IMR-90 (cell line): ENCODE measurements at places on chromosomes 16 and 17. TPM values are rescaled to one million over a fixed set of nuclear protein-coding genes. Genes with fewer than 3 reads are reported as not detected.

DNA sequence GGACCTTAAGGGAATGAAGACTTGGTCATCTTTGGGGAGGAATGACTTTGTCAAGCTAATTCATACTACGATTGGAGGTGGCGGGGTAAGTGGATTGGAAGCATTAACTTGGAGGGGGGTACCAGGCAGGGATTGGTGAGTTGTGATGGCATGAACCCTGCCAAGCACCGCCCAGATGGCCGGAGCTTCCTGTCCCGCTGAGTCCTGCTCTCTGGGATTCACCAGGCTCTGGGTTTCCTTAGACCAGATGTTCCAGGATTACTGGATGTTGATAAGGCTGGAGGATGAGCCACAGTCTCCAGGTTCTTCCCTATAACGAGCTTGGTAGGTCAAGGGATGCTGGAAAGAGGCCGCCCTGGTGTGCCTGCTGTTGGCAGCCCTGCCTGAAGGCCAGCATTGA is 154.9 kb downstream of the SDK2 start:
- no peak for DNase-seq

- no peak for DNase-seq
Measured at GRCh38 chr16:80047842-80048241, 447.3 kb upstream of the MAF start.

ARL17A gene
- total RNA-seq = 1.4 and 2.2 TPM in 2 replicates

PGAP6 gene
- 49.1 and 56.1 TPM in 2 replicates for total RNA-seq

HSD17B1 gene
- total RNA-seq = 0.56 and 0.72 TPM in 2 replicates

GRAP gene
- total RNA-seq = under 0.01 TPM in 1 of 2 replicates, not detected in the other

PRR35 gene
- not detected in 2 replicates for total RNA-seq

SBK1 gene
- total RNA-seq = under 0.01 TPM in 1 of 2 replicates, not detected in the other

DNA sequence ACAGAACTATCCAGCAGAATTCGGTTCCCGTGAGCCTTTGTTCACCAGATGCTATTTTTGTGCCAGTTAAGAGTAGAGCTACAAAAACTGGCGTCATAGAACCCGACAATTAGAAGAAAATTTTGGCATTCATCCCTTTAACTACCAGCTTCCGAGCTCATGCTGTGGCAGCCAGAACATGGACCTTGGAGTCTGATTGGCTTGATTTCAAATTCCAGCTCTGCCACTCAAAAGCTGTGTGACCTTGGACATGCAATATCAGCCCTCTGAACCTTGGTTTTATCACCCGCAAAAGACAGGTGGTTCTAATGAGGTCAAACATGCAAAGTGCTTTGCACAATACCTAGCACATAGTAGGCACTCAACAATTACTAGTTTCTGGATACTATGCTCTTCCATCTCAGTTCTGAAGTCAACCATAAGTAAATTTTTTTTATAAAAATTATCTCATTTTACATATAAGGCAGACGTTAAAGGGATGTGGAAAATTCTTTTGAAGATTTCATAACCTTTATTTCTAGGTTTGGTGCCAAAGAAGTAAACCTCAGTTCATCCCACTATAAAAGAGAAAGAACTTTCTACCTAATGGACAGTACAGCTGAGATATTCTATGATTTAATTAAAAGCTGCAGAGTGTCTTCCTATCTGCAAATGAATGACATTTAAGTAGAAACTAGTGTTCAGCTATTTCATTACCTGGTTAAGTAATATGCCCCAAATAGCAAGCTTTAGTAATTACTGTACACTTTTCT is 331.5 kb downstream of the HAPSTR1 start:
- DNase-seq = no peak

- no peak for DNase-seq
Measured at GRCh38 chr16:68972013-68972412, 128.7 kb downstream of the TANGO6 start.

DNA sequence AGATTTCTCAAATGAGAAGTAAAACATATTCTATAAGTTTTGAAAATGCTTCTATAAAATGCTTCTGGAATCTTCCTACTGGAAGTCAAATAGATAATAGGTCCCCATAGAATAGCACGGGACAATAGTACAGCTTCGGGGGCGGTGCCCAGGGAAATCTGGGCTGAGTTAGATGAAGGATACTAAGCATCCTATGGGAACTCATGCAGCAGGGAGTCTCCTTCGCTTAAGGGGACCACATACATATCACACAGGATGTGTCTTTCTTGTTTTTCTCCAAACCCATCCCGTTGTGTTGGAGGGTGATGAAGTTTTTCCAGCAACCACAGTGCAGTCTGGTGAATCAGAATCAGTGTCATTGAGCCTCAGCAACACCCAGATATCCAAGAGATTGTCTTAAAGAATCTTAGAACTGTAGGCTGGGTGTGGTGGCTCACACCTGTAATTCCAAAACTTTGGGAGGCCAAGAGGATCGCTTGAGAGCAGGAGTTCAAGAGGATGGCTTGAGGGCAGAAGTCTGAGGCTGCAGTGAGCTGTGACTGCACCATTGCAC is 84.2 kb downstream of the PITPNC1 start:
- no peak for DNase-seq

- DNase-seq = peak; percentile 18
Measured at GRCh38 chr16:3401719-3402397, 843 bp downstream of the ZNF174 start.

GRCh38 chr17:39939588-39940419 is 12.3 kb downstream of the LRRC3C start:
- peak; percentile 98 for DNase-seq

- no peak for DNase-seq
Measured at GRCh38 chr16:17014484-17015121, 456.2 kb downstream of the XYLT1 start.

GRCh38 chr17:66240013-66240412 is 10.8 kb upstream of the APOH start:
- no peak for DNase-seq
